ENCODE measurements at places on chromosomes 7 and 10. TPM values are rescaled to one million over a fixed set of nuclear protein-coding genes. Genes with fewer than 3 reads are reported as not detected.

The CDH23 gene
- total RNA-seq: 0.07 TPM

The MMP21 gene
- total RNA-seq: not detected

The NPY4R gene
- total RNA-seq: not detected

The ASIC3 gene
- total RNA-seq: 0.76 TPM

The NAT16 gene
- total RNA-seq: not detected

DNA sequence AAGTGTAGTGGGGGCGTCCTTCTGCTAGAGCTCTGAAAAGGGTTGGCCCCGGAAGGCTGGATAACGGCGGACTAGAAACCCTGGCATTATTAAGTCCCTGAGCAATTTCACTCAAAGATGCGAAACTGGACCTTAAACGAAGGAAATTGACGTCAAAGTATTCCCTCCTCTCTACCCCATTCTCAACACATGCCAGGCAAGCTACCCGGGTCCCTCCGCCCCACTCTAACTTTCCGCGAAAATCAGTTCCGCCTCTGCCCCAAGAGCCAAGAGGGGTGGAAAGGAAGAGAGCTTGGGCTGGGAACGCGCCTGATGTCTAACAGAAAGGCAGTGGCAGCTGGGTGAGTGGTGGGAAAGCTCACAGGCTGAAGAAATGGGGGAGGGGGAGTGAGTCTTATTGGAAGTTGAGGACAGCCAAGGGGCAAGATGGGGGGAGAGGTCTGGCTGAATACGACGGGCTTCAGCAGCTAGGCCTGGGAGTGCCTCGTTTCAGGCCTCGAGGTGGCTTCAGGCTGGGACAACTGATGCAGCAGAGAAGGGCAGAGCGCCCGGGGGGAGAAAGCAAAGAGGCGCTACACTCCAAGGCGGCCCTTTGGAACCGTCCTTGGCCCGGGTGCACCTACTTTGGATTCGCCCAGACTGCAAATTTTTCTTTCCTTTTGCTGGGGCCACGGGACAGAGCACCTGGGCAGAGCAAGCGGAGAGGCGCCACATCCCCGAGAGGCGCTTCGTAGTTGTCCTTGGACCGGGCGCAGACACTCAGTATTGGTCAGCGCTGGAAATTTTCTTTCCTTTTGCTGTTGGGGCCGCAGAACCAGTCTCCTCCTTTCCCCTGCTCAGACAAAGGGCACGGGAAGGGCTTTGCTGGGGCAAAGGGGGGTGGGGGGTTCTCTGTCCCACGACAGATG lies 2.0 kb upstream of the FEZF1 start:
- no peak for DNase-seq

- no peak for DNase-seq
Observed at GRCh38 chr10:20391629-20392028, 505.5 kb downstream of the NEBL start.

DNA sequence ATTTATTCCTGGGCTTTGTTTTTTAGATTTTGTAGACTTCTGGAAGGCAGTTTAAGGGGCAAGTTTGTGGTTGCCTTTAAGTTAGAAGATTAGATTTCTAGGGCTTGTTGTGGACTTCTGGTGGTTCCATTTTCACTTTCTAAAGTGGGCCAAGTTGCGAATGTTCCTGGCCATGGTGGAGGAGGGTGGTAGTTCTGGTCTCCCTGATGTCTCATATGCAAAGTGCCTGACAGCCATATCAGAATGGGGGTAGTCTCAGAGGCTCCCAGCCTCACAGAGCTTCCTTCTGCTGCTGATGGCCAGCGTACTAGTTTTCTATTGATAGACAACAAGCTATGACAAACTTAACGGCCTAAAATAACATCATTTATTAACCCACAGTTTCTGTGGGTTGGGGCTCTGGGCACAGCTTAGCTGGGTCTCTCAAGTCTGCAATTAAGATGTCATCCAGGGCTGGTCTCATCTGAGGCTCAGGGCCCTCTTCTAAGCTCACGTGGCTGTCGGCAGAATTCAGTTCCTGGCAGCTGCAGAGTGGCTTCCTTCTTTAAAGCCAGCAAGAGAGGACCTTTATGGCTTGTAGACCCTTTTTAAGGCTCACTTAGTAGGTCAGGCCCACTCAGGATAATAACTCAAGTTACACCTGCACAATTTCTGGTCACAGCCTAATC lies 44.8 kb downstream of the BMPER start:
- DNase-seq: no peak

Data from MG63 (cell line).